Globus pallidus (tissue), 1 donor: ENCODE measurements at places on chromosomes 2 and 18.
A peak's percentile ranks its signal among the peaks of the same experiment; 100 is the strongest.

GRCh38 chr2:18178736-18179349 lies 300.4 kb downstream of the KCNS3 start:
- peak; percentile 54 for DNase-seq

DNA sequence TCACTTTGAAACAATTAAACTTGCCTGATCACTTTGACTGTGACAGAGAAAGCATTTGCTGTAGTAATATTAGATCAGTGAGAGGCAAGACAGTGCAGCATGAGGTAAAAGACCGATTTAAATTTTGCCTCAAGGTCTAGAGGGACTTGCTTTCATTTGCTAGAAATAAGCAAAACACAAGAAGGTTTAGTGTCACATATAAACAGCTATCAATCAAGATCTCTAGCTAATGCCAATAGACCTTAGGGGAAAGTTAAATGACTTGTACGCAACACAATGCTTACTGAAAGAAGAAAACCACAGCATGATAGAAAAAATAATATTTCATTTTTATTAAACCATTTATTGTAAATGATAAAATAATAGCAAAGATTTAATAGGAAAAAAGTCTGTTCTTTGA lies 113.5 kb downstream of the DSC3 start:
- DNase-seq = no peak

DNA sequence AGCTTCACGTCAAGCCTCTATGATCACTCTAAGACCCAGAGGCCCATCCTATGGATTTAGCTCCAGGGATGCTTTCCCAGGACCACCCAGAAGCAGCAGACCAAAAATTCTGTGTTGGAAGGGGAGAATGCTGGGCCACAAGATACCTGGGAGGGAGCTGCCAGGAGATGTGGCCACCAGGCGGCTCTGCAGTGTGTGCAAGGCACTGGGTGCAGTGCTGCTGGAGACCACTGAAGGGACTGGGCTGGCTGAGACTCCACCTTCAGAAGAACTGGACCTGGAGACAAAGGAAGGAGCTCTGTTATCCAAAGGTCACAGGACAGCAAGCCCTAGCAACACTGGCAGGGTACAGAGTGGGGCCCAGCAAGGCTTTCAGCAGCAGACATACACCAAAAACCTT lies 34.0 kb downstream of the KANSL3 start:
- no peak for DNase-seq

- DNase-seq = no peak
Observed at GRCh38 chr2:43216629-43217028, 9.8 kb downstream of the ZFP36L2 start.

DNA sequence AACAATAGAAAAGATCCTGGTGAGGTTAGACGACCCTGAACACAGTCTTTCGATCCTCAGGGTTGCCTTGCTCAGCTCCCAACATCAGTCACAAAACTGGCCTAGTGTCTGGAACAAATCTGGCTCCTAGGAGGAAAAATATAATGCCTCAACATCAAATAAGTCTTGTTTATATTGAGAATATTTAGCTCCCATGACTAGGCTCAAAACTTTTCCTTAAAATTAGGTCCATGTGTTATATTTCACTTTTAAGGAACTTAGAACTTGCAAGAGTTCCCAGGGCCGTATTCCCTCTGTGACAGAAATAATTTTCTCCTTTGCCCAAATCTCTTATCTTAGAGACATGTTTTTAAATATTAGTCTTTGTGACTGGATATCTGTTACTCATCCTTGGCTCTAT lies 819.7 kb upstream of the ZEB2 start:
- DNase-seq = no peak

DNA sequence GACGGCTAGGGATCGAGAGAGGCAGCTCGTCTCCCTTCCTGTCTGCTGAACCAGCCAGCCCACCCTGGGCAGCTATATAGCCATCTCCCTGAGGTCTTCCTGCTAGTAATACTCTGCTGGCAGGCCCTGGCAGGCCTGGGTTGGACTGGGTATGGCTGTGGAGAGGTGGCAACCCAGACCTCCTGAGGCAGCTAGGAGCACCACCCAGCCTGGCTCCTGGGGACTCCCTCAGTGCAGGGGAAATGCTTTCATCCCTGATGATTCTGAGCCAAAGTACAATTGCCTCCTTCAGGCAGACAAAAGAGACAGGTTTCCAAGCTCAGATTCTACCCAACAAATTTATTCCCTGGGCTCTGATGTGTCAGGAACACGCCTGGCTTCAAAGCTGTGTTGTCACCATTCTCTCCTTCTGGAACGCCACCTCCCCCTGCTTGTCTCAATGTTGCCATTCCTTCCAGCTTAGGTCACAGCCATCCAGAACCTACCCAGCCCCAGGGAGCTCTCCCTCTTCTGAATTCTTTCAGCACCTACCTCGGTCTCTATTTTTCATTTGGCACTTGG lies 4.7 kb upstream of the DNAJB2 start:
- no peak for DNase-seq

DNA sequence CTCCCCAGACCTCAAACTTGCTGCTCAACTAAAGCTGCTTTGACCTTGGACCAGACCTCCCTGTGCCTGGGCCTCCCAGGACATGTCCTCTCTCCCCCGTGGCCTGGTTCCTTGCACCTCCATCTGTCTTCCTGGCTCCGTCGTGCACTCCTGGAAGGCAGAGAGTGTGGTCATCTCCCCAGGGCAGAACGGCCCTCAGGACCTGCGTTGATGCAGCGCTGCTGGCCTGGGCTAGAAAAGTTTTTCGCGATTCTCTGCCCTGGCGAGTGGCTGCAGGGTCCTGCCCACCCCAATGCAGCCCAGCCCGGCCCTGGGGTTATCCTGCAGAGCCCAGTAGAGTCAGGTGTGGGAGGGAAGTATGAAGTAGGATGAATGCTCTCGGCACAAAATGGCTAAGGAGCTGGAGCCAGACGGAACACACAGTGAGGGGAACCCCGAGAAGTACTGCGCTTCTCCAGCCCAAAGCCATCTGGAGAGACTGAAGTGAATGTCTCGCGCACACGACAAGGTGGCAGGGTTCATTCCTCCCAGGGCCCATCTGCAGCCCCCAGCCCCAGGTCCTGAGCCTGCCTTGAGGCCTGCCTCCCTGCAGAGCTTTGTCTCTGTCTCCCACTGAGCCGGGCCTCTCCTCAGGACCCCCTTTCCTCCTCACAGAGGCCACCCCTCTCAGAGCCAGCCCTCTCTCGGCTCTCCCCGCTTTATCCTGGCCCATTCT lies 41.7 kb downstream of the ATOH8 start:
- no peak for DNase-seq

DNA sequence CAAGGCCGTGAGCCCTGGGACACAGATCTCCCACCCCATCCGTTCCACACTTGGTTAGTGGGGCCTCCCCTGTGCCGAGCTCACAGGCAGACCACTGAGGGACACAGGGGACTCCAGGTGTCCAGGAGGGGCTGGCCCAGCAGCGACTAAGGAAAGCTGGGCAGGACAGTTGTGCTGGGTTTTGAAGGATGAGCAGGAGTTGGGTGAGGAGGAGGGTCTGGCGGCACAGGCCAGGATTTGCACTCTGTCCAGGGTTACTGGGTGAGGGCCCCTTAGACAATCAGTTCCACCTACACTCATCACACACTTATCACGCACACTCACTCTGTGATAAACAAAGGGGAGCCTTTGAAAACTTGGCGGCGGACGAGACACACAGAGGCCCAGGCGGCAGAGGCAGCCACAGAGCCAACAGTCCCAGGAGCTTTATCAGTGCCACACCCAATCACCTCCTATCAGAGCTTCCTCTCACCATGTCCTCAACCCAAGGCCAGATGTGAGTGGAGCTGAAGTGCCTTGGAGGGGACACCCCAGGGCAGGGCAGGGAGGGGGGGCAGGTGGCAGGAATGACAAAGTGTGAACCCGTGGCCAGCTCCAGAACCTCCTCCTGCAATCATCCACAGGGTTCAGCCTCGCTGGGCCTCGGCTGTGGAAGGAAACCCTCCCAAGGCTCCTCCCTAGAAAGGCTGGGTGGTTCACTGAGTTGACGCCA lies 26.6 kb downstream of the BIN1 start:
- DNase-seq = no peak

DNA sequence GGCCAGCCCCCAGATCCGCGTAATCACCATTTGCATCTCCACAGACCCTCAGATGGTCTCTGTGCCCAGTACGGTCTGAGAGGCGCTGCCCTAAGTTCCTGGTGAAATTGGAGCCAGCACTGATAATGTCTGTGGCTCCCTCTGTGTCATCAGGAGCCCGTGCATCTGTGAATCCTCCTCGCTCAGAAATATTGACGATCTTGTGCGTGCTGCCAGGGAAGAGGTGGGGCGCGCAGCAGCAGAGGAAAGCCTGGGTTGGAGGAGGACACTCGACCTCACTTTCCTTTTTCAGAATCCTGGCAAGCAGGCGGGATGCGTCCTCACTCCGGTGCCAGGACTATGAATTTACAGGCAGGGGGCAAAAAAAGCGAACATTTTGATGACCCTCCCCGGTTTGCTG lies 686.1 kb upstream of the SALL3 start:
- DNase-seq = no peak

DNA sequence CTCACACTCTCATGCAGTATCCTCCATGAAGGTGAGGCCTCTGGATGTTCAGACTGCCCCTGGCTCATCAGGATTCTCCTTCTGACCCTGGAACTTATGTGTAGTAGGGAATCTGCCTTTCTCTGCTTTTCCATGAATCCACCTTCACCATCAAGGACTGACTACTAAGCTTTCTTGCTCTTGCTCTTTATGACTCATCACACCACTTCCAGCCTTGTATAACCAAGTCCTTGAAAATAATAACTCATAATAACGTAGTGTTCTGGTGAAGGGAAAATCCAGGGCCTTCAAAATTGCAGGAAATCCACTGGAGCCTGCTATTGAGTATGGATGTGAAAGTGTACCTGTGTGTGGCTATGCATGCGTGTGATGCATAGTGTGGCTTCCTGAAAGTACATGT lies 11.3 kb upstream of the KCNS3 start:
- DNase-seq = no peak

- no peak for DNase-seq
Observed at GRCh38 chr2:234374736-234375135, 122.1 kb downstream of the ARL4C start.

DNA sequence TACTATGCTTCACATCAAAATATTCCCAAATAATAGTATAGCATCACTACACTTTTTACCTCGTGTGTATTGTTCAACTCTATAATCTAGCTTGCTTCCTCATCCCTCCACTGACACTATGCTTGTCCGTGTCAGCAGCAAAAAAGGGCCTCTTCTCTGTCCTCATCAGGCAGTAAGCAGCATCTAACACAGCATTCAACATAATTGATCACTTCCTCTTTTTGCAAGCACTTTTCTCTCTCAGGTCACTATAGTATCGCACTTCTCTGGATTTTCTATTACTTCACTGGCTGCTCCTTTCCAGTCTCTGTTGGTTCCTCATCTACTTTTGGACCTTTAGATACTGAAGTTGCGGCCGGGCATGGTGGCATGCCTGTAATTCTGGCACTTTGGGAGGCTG lies 64.9 kb upstream of the ZSWIM2 start:
- DNase-seq = no peak

DNA sequence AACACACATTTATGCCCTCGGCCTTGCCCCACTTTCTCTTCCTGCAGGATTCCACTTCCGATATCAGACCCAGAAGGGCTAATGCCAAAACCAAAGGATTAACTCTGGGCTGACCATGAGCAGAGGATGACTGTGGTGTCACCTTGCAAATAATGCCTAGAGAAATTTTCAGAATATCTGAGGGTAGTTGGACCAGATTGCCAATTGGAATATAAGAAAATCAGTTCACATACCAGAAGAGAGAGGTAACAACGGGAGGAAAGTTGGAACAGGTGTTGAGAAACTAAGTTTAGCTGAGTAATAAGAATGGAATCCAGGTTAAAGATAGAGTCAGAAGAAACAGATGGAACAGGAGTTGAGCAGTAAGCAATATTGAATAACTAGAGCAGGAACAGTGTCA lies 232.7 kb upstream of the UBE2E3 start:
- no peak for DNase-seq

GRCh38 chr2:239736358-239737143 lies 288.6 kb downstream of the NDUFA10 start:
- no peak for DNase-seq

- no peak for DNase-seq
Observed at GRCh38 chr2:217846321-217846743, 156.5 kb downstream of the TNS1 start.

GRCh38 chr2:187081461-187081860 lies 232.5 kb upstream of the ZSWIM2 start:
- no peak for DNase-seq

GRCh38 chr2:134142341-134142738 lies 111.5 kb upstream of the MGAT5 start:
- no peak for DNase-seq

DNA sequence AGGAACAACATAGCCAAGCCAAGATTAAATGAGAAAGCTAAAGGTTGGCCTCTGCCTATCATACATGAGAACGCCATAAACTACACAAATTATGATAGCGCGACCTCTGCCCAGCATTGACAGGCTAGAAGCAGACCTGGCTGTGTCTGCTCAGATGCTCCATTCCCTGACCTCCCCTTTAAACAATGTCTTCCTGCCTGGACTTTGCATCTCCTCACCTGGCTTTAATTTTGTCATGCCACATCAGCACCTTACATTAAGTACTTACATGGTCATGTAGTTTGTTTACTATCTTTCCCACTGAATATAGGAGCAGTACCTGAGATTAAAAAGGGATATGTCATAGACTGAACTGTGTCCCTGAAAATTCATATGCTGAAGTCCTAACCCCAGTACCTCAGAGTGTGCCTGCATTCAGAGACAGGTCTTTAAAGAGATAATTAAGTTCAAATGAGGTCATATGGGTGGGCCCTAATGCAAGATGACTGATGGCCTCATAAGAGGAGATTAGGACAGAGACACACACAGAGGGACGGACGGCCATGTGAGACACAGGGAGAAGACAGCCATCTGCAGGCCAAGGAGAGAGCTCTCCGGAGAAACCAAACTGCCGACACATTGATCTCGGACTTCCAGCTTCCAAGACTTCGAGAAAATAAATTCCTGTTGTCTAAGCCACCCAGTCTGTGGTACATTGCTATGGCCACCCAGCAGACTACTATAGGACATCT lies 103.7 kb downstream of the BIN1 start:
- DNase-seq = peak; percentile 56

GRCh38 chr2:239380831-239381708 lies 19.8 kb downstream of the HDAC4 start:
- DNase-seq = peak; percentile 78

- no peak for DNase-seq
Observed at GRCh38 chr18:56235071-56235470, 403.3 kb downstream of the TXNL1 start.

GRCh38 chr18:10315522-10315921 lies 138.9 kb upstream of the APCDD1 start:
- DNase-seq = no peak
